Mucosa of descending colon (tissue), 3 donors: ENCODE measurements at places on chromosomes 6 and 20. TPM values are rescaled to one million over a fixed set of nuclear protein-coding genes. Genes with fewer than 3 reads are reported as not detected.

DNA sequence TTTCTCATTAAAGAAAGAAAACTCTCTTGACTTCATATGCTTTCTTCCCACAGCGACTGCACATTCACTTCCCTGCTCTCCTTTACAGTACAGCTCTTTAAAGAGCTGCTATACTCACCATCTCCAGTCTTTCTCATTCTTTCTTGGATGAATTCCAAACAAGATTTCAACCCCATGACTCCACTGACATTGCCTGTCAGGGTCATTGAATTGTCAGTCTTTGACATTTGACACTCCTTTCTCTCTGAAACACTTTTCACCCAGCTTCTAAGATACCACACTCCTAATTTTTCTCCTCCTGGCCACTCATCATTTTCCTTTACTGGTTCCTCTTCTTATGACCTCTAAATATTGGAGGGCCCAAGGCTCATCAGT lies 811 bp upstream of the ARMH2 start:
- no peak for DNase-seq

- DNase-seq: no peak
Observed at GRCh38 chr20:31723069-31723318, 326 bp upstream of the BCL2L1 start.

DNA sequence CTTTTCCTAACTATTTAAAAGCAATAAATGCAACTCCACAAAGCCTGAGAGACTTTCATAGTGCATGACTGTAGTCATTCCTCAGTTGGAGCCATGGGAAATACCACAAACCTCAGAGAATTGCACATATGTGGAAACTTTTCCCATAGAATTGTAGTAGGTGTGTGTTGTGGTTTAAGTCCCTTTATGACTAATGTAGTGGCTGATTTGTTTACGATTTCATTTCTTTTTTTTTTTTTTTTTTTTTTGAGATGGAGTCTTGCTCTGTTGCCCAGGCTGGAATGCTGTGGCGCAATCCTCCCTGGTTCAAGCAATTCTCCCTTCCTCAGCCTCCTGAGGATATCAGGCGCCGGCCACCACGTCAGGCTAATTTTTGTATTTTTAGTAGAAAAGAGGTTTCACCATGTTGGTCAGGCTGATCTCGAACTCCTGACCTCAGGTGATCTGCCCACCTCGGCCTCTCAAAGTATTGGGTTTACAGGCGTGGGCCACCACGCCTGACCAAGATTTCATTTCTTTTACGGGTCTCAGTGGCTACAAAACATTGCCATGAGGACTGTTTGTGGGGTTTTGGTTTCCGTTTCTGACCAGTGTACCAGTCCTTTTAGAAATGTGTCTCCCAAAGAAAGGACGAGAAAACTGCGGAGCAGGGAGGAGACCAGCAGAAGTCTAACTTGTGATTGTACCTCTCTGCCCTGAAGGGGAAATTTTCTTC lies 212.1 kb upstream of the MARCKS start:
- no peak for DNase-seq

Gene ZNF311
- total RNA-seq: 1.8 TPM

Gene ULBP1
- total RNA-seq: not detected
